ENCODE measurements at places on chromosomes 6 and 20.

DNA sequence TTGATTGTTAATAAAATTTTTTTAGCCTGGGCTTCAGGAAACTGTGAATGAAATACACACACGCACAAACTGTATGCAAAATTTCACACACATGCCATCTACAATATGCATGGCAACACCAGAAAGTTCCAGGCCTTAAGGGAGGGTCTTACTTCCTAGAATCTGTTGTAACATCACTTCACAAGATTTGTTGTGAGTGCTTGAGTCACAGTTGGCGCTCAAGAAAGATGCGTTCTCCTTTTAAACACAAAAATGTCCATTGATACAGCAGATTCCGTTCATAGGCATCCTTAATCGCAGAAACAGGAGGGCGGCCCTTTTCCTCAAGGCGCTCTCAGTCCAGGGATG lies 485 bp upstream of the RTF2 start:
- DNase-seq: no peak

GRCh38 chr6:168067081-168067759 lies 11.8 kb downstream of the FRMD1 start:
- DNase-seq: no peak

DNA sequence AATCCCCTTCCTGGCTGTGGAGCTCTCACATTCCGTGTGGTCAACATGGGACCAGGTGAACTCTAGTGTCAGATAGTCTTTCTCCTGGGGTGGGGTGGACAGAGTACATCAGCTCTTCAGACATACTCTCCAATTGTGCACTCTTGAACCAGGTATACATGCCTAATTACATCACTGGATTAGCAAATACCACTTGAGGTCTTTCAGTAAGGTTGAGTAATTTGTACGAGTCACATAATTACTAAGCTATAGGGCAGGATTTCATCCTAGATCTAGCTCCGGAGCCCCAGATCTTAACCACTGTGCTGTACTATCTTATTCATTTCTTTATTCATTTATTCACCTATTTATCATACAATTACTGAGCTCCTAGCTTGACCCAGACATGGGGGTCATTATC lies 821.3 kb downstream of the TFAP2A start:
- no peak for DNase-seq

GRCh38 chr20:598133-598850 lies 11.8 kb downstream of the TCF15 start:
- no peak for DNase-seq

- DNase-seq: no peak
Observed at GRCh38 chr6:89775150-89775549, 44.4 kb downstream of the MDN1 start.

GRCh38 chr6:106005013-106005412 lies 81.1 kb upstream of the PRDM1 start:
- no peak for DNase-seq

- DNase-seq: no peak
Observed at GRCh38 chr20:10799735-10800134, 125.9 kb upstream of the JAG1 start.

DNA sequence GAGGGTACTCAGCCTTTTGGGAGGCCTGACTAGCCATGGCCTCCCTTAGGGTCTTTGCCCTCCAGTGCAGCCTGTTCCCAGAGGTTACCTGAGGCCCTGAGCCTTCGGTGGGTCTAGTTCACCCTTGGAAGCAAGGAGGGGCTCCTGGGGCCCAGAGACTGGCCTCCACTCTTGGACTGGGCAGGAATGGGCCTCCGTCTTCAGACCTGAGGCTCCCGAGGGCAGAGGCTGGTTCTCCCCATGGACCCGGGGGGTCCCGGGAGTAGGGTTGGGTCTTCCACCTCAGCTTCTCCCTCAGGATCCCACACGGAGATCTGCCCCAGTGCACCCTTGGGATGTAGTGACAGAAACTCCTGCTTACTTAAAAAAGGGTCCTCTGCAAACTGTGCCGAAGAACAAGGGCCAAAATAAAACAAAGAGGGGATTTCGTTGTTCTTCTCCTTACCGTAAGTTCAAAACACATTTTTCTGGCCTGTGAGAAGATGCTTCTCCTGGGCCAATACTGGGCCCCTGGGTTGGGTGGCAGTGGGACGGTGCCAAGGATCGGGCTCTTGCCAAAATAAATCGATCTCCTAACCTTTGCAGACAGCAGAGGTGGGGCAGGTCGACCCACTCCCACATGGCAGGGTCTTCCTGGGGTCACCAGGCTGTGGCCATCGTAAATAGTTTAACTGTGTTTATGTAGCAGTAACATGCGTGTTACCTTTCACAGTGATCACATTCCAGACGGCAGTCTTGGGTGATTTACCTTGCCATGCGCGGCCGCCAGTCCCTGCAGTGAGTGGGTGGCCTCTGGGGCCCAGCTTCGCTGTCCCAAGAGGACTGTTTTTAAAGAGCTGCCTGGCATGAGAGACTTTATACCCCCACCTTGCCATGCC lies 151.8 kb downstream of the VEGFA start:
- DNase-seq: no peak

DNA sequence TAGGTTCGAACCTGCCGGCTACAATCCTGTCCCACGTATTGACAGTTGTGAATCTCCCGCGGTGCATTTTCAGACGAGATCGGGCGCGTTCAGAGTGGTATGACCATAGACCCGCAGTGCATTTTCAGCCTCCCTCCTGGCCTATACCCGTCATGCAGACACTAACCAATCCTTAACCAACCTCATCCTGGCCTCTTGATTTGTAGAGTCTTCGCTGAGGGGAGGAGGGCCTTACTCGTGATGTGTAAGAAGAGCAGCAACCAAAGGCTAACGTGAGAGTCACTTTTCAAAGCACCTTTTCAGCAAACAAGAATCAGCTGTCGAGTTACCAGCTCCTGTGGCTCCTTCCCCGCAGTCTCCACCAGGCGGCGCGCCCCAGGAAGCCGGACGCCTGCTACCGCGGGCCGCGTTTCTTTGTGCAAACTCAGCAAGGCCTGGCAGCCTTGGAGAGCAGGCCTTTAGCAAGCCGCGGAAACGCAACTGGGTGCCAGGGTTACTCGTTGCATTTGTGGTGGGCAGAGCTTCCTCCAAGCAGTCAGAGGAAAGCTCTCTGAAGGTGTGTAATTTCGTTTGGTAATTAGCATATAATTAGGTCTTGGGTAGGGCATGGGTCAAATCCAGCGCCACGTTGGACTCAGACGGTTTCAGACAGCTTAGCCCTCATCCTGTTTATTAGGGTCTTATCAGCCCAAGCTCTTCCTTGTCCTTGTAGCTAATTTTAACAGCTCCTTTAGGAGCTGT lies 139.8 kb downstream of the OR2B2 start:
- DNase-seq: peak; percentile 77

- DNase-seq: no peak
Observed at GRCh38 chr6:52417675-52418111, 2.4 kb upstream of the EFHC1 start.

DNA sequence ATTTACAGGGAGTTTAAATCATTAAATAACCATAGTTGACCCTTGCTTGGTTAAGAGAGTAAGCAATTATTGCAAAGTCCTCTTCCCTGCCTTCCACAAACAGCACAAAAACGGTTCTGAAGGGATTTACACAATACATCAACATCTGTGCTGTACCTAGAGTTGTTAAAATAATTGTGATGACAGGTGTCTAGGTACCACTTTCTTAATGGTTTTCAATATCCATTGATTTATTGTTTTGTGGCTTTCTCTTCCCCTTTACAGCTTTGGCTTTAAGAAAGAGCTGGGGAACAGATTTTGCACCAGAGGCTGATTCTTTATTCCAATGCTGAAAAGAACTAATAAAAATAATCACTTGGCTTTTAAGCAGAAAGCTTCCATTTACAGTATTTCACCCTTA lies 598 bp upstream of the SOX4 start:
- no peak for DNase-seq

DNA sequence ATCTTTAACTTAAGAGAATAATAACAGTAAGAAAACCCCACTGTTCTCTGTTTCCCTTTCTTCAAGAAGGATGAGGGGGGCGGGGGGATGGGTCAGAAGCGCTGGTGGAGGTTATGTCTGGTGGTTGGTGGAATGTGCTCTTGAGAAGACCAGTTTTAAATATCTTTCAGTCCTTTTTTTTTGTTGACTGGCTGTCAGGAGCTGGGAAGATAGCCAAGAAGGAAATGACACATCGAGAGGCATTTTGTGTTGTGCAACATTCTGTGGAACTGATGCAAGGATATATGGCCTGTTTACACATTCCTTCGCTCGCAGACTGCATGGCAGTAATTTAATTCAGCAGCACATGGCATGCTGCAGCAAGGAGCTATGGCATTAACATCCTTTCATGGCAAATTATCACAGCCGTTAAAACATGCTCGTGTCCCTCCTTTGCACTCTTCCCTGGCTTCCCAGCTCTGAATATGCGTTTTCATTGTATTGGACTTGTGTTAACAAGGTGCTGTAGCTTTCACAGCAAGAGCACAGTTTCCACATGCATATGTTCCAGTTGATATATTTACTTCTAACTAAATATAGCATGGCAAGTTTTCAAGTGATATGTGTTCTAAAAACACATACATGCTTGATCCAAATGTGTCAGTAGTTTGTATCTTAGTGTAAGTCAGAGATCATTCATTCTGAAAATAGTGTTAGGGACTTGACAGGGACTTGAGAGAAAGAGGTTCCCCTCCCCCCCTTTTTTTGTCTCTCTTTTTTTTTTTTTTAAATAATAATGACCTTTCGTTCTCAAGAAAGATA lies 68.2 kb upstream of the SUPT3H start:
- no peak for DNase-seq

- DNase-seq: no peak
Observed at GRCh38 chr20:51067792-51068191, 44.9 kb upstream of the KCNG1 start.

GRCh38 chr6:169019727-169020491 lies 233.7 kb downstream of the THBS2 start:
- no peak for DNase-seq

- no peak for DNase-seq
Observed at GRCh38 chr6:100801036-100801435, 80.1 kb downstream of the ASCC3 start.

DNA sequence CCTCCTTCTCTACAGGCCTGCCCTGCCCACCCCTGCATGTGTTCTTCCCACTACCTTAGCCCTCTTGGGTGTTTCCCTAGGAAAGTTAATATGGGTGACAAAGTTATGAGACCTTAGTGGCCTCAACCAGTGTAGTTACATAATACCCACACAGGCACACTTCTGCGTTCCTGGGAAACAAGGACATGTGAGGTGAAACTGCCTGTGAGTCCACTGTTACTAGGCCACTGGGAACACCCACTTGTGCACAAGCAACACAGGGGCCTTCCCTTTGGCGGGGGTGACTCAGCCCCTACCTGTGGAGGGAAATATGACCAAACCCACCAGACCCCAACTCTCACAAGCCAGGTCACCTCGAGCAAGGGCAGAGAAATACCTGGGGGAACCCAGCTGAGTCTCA lies 12.8 kb downstream of the PI16 start:
- no peak for DNase-seq

DNA sequence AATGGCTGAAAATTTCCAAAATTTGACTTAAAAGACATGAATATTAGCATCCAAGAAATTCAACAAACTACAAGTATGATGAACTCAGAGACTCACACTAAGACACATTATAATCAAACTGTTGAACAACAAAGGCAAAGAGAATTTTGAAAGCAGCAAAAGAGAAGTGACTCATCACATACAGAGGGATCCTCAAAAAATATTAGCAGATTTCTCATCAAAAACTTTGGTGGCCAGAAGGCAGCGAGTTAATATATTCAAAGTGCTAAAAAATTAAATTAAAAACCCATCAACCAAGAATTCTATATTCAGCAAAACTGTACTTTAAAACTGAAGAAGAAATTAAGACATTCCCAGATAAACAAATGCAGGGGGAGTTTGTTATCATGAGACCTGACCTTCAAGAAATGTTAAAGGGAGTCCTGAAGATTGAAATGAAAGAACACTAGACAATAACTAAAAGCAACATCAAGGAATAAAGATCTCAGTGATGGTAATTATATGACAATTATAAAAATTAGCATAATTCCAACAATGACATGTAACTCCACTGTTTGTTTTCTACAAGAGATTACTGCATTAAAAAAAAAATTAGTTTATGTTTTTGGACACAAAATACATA lies 150.0 kb downstream of the RNASET2 start:
- DNase-seq: no peak

GRCh38 chr6:83429269-83429668 lies 1.6 kb downstream of the ME1 start:
- DNase-seq: no peak

DNA sequence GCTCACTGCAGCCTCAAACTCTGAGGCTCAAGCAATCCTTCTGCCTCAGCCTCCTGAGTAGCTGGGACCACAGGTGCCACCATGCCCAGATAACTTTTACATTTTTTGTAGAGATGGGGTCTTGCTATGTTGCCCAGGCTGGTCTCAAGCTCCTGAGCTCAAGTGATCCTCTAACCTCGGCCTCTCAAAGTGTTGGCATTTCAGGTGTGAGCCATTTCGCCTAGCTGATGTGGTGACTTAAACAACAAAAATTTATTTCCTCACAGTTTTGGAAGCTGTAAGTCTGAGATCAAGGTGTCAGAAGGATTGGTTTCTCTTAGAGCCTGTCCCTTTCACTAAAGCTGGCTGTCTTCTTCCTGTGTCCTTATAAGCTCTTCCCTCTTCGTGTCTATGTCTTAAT lies 15.0 kb upstream of the JARID2 start:
- no peak for DNase-seq

GRCh38 chr6:4592026-4592425 lies 184.2 kb upstream of the CDYL start:
- DNase-seq: no peak

- no peak for DNase-seq
Observed at GRCh38 chr6:163994566-163994965, 580.0 kb downstream of the QKI start.

- DNase-seq: no peak
Observed at GRCh38 chr6:117463762-117464665, 18.5 kb upstream of the DCBLD1 start.

GRCh38 chr6:144304223-144304848 lies 19.2 kb downstream of the UTRN start:
- DNase-seq: no peak

- no peak for DNase-seq
Observed at GRCh38 chr6:163745536-163746400, 331.2 kb downstream of the QKI start.

DNA sequence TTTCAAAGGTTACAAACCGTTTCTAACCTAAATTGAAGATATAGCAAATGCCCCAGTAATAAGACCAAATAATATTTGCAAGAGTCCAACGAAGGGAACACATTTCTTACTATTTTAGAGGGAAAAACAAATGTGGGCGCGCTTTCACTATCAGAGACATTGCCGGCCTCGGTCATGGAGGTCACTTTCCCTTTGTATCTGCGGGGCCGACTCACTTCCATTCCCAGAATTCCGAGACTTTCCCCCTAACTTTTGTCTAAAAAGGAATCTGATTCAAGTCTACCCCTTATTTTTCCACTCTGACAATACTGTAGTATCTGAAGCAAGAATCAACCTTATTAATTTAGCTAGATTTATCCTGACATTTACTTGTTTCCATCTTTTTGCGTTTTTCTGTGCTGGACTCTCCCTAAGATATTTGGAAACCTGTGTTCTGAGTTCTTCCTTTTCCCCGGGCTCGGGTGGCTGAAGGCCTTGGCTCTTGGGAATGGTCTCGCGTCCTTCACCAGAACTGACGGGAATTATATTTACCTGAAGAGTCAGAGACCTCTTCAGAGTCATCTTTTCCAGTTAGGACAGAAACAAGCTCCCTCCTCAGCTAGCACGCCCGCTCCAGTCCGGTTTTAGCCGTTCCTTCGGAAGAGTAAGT lies 71.8 kb upstream of the ZNF184 start:
- DNase-seq: no peak

- no peak for DNase-seq
Observed at GRCh38 chr20:24522452-24523330, 53.3 kb downstream of the SYNDIG1 start.

GRCh38 chr6:144262470-144263369 lies 22.4 kb upstream of the UTRN start:
- DNase-seq: no peak

- DNase-seq: no peak
Observed at GRCh38 chr6:383856-384255, 7.7 kb upstream of the IRF4 start.

Data from dorsolateral prefrontal cortex (tissue), 122 donors.